Thyroid gland (tissue), 4 donors: ENCODE measurements at places on chromosomes 6 and 20. TPM values are rescaled to one million over a fixed set of nuclear protein-coding genes. Genes with fewer than 3 reads are reported as not detected.

CST2 gene
- total RNA-seq, result not detected

DNA sequence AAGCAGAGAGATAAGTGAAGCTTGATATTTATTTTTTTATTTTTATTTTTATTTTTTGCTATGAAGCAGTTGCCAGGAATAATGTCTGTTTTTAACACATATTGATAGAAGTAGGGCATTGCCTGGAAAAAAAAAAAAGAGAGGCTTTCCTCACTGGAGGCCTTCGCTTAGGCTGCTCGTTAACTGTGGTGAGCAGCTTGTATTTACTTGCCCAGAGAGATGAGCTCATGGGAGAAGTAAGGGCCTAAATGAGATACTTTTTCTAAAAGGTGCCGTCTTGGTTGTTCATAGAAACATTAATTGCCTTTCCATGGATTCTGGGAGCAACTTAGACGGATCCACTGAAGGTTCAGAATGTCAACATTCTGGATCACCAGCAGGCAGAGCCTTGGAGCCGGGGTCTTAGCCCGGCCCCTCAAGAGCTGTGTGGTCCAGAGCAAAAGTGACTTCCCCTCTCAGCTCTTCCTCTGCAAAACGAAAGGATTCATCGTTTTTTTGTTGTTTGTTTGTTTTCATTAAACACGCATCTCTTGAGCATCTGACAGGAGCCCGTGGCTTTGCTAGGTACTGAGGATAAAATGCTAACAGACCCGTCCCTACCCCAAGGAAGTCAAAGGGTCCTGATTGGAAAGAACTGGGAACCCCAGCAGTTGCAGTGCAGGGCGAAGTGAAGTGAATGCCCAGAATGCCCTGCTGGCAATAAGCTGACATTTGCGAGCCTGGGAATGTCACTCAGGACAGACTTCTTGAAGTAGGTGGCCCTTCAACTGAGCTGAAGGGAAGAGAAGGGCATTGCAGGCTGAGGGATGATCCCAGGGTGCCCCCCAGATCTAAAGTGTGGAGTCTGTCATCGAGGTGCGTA is 138.5 kb downstream of the ZDHHC14 start:
- no peak for DNase-seq

DNA sequence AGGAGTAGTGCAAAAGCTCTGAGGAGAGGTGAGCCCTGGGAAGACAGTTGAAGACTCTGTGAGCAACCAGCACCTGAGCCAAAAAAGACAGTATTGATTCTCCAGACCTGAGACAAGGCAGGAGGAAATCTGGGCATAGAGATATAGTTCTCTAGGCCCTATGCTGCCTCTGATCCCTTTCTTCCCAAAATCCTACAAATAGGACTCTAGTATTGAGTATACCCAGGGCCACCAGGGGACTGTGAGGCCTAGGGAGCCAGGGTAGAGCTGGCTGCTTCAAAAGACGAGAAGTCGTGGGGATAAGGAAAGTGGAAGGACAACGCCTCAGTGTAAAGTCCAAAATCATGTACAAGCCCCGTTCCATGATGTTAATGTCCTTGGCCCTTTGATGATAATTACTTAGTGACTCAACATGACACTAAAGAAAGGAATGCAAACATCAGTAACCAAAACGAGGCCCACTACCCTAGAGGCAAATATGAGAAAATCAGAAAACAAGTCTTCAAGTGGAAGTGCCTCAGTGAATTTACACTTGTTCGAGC is 197.3 kb upstream of the PROKR2 start:
- no peak for DNase-seq

DNA sequence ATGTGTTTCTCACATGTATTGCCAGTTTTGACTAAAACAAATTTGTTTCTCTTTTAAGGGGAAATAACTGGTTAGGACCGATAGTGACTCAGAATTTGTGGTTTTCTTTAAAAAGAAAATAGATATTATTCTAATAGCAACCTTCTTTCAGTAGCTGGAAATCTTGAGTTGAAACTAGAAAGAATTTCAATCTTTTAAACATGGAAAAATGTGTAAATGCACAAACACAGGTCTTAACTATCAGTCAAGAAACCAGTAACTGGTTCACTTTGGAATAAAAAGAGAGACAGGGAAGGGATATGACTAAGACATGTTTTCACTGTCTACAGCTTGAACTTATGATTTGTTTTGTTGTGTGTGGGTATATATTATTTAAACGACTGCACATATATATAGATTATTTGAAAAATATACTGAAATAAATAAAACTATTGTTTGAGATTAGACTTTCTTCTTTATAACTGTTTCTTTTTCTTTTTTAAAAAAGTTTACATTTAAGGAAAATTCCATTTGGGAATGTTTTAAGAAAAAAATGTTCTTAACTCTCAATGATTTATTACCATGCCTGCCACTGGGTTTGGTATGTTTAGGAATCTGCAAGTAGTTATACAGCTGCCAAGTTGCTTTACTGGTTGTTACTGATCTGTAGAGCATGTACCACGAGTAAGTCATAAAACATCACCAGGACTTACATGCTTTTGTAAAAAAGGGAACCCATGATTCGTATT is 753.3 kb upstream of the MARCKS start:
- DNase-seq, result no peak

- no peak for DNase-seq
Observed at GRCh38 chr20:11140359-11140758, 466.6 kb upstream of the JAG1 start.
